ENCODE measurements at places on chromosomes 11 and 22.

DNA sequence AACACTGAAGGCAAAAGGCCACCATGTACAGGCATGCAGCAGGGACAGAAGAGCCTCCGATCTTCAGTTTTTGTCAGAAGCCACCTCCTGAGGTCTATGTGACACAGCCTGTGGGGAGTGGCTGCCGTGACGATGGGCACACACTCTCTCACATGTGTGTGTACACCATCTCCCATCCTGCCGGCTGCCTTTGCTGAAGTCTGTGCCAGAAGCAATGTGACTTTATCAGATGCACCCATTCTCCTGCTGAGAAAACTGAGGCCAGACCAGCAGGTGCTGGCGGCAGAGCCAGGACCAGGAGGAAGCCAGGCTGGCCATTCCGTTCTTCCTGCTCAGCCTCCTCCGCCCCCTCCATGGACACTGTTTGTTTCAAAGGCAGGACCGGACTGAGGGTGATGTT, 16.7 kb downstream of the SHANK2 start:
- no peak for DNase-seq

- no peak for DNase-seq
Observed at GRCh38 chr22:23145878-23146470, 697 bp downstream of the RAB36 start.

DNA sequence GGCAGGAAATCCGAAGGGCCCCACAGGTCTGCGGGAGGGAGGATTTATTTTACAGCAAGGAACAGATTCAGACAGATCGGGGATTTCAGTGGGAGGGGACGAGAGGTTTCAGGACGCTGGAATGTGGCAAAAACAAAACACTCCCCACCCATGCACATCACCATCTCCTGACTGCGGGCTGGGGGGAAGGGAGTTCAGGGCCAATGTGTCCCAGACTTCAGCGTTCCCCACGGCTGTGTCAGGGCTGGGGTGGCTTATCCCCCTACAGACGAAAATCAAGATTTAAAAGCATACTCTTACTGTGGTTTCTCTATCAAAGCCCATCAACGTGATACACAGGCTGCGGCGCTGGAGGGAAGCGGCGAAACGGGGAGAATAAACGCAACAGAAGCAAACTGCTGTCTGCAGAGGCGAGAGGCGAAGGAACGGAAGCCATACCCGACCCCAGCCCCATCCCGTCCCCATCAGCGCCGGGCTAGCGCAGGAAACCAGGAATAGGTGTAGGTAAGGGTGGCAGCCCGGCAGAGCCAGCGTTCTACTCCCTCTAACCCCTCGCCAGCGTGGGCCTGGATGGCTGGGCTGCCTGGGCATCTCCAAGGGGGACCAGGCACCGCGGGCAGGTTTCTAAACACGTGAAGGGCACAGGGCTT, 2.7 kb downstream of the TENM4 start:
- DNase-seq, result no peak

DNA sequence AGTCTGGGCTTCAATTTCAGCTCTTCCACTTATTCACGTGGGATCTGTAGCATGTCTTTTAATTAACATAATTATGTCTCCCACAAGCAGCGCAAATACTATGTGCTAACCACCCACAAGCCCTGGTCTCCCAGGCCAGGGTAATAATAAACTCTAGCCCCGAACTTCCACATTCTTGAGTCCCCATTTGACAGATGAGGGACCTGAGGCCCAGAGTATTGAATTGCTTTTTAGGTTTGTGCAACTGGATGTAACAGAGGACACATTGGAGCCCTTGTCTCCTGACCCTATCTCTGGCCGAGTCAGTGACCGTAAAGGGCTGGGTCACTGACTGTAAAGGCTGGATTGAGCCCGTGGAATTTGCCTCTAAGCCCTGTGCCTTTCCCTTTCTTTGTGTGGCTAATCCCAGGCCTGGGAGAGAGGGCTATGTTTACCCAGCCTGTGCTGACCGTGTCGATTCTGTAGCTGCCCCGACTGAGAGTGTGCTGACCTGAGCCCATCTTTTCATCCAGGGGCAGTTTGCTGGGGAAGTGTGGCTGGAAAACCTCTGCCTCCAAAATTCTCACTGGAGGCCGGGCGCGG, 3.9 kb downstream of the CRYBB2 start:
- no peak for DNase-seq

DNA sequence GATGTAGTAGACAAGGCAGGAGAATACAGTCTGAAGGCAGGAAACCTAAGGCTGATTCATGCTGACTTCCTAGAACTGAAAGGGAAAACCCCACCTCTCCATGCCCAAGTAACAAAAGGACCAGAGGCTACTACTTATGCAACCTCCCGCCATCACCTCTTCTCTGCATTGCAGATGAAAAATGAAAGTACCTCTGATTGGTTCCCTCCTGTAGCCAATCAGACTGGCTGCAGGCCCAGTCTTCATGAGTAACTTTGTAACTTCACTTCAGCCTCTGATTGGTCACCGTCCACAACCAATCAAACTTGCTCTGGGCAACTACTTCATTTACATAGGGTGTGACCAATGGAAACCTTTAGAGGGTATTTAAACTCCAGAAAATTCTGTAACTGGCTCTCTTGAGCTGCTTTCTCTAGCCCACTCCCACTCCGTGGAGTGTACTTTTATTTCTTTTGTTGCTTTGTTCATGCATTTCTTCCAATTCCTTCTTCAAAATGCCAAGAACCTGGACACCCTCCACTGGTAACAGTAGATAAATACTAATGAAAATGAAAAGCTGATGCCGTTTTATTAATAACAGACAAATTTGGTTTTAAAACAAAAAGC, 5.2 kb upstream of the MAP6 start:
- DNase-seq, result no peak

DNA sequence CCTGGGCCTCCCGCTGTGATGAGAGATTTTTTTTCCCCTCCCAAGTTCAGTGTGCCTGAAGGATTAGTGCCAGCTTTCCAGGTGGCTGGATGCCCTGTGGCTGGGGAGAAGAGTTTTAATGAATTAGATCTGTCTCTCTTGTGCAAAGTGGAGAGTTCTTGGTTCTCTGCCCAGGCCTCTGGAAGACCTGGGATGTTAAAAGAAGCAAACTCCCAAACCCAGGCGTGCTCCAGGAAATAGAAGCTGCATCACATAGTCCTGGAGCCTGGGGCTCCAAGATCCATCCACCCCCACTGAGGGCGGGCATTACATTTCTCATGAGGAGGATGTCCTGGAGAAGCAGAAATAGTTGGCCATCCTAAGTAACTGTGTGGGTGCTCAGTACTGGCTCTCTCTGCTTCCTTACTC, 30.6 kb downstream of the SDHAF2 start:
- peak; percentile 37 for DNase-seq

DNA sequence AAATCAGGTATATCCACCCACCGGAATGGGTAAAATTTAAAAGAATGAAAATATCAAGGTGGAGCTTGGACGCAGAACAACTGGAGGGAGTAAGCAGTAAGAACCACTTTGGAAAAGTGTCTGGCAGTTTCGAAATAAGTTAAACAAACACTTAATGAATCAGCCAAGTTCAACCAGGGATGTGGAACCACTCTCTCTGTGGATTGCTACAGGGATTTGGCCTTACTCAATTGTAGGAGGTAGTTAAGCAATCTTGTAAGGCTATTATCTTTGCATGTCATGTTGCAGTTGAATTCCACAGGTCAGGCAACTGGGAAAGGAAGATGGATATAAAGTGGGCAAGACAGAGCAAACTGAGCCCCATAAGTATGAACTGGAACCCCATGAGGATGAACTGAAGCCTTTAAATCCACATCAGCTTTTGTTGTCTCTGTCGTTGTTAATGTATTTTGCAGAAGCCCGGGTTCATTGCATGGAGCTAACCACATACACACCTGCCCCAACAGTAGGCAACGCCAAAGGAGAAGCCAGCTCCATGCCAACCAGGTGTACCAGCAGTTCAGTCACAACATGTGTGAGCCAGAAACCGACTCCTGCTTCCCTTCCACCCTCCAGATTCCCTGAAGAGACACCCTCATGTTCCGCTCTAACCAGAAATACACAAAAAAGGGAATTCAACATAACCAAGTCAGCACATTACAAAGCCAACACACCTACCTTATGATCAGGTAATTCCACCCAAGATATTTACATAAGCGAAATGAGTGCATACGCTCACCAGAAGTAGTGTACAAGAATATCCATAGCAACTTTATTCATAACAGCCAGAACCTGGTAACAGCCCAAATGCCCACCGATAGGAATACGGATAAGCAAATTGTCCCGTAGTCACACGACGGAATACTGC, 8.0 kb upstream of the SLC43A3 start:
- no peak for DNase-seq

DNA sequence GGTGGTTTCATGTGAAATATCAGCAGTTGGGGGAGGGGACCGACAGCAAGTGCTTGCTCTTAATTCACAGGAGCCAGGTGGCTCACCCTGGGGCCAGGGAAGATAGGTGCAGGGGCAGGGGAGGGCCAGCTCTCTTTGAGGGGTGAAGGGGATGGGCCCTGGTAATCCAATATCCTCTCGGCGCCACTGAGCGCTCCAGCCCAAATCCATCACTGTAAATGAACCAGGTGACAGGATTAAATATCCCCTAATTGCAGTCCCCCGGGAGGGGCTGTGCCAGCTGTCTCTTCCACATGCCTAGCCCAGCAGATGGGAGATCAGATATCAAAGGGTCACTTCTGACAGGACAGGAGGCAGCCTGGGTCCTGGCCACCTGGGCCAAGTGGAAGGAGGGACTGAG, 531.8 kb upstream of the CADM1 start:
- DNase-seq, result no peak

- no peak for DNase-seq
Observed at GRCh38 chr11:66862559-66863037, 5.7 kb downstream of the LRFN4 start.

Measured in breast epithelium (tissue), 4 donors.